Breast epithelium (tissue), 4 donors: ENCODE measurements at places on chromosomes 7 and 10. TPM values are rescaled to one million over a fixed set of nuclear protein-coding genes. Genes with fewer than 3 reads are reported as not detected.

The PRSS58 gene
- not detected for total RNA-seq

DNA sequence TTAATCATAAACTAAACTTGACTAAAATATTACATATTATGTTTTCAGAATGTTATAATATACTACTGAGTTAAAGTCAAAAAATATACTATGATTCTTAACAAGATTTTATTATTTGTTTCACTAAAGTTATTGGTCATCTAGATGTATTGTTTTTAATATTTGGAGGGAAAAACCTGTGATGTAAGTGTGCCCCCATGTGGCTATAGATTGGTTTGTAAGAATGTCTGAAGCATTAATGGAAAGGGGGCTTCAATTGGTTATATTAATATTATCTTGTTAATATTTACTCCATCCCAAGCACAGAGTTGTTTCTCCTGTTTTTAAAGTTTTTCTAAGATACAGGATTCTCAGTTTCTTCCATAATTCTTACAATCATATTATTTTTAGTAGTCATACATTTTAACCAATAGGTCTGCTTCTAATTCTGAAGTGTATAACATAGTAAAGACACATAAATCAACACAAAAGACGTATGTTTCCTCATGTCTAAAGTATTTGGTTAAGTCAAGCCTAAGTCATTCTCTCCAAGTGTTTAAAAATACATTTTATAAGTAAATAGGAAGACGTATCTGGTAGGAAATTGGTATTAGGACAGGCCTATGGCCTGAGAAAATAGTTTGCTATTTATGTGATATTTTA is 58.0 kb downstream of the GNAT3 start:
- no peak for DNase-seq

DNA sequence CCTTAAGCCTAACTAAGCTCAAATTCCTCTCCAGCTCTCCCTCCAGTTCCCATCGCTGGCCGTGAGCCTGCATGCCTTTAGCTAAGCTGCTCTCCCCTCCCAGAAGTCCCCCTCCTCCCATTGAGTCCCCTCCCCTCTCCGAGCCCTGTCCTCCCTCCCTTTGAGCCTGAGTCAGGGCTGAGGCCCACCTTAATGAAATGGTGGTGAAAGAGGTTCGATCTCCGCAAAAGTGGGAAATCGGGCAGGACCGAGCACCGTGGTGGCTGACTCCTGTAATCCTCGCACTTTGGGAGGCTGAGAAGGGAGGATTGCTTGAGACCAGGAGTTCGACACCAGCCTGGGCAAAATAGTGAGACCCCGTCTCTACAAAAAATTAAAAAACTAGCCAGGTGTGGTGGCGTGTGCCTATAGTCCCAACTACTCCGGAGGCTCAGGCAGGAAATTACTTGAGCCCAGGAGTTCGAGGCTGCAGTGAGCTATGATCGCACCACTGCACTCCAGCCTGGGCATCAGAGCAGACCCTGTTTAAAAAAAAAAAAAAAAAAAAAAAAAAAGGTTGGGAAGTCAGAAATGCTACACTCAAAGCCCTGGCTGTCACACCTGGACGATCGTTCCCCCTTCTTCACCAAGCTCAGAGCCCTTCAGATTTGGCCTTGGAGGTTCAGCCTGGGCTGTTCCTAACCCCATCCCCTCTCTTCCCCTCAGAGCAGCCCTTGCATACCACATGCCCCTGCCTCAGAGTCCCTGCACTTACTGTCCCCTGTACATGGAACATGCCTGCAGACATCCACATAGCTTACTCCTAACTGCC is 995 bp upstream of the CLDN3 start:
- DNase-seq = no peak

The MYL10 gene
- total RNA-seq = not detected

- DNase-seq = no peak
These were observed 65.3 kb downstream of the TFEC start for GRCh38 chr7:115965236-115965635.

GRCh38 chr7:6614953-6615722 is at the start of gene ZNF853:
TSS of gene ZNF853 (plus strand) at chr7:6615610. CDS start at chr7:6616175, 565 bp downstream.
- no peak for DNase-seq
